ENCODE measurements at places on chromosomes 16 and 17. TPM values are rescaled to one million over a fixed set of nuclear protein-coding genes. Genes with fewer than 3 reads are reported as not detected.
A peak's percentile ranks its signal among the peaks of the same experiment; 100 is the strongest.

GRCh38 chr17:8046929-8047768, 8.3 kb downstream of the ALOX15B start:
- DNase-seq, result no peak

The ZG16 gene
- total RNA-seq, result not detected

- no peak for DNase-seq
Measured at GRCh38 chr17:13044572-13045065, 26.8 kb upstream of the ELAC2 start.

GRCh38 chr16:17313085-17313611, 157.6 kb downstream of the XYLT1 start:
- DNase-seq, result no peak

The EVPLL gene
- not detected for total RNA-seq

DNA sequence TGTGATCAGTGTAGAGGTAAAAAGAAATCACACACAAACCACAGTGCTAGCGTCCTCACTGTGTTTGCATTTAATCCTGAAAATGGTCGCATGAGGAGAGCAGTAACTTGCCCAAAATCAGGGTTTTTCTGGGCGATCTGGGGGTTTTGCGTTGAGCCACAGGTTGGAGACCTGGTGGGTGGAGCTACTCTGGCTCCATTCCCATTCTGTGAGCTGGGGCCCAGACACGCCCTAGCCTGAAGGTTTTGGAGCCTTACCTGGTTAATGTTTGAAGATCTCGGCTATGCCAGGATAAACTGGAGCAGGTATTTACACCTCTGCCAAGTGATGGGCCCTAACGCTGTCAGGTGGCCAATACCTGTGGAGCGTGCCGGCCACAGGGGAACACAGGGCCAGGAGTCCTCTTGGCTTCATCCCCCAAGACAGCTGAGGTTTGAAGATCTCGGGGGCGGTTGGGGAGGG, 48.4 kb downstream of the MPRIP start:
- no peak for DNase-seq

The PKMYT1 gene
- total RNA-seq, result 193 TPM

The TMEM114 gene
- not detected for total RNA-seq

DNA sequence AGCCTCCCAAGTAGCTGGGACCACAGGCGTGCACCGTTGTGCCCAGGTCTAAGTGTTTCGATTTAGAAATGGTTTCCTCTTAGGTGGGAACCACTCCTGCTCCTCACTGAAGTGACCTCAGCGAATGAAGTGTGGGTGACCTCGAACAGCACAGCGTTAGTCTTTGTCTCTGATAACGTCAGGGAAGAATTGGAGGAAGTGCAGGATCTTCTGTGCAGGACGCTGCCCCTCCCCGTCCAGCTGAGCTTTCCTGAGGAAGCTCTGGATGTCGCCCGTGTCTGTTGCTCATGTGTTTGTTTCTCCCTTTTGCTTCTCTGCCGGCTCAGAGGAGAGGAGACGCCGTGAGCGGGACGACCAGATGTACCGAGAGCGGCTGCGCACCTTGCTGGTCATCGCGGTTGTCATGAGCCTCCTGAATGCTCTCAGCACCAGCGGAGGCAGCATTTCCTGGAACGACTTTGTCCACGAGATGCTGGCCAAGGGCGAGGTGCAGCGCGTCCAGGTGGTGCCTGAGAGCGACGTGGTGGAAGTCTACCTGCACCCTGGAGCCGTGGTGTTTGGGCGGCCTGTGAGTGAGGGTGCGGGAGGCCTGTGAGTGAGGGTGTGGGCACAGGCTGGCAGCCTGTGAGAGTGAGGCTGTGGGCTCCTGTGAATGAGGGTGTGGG, 15.6 kb downstream of the SPG7 start:
- no peak for DNase-seq

GRCh38 chr16:10978871-10979446, 34.6 kb downstream of the CLEC16A start:
- no peak for DNase-seq

- DNase-seq, result peak; percentile 40
Measured at GRCh38 chr17:2192367-2193057, 111.1 kb downstream of the SMG6 start.

GRCh38 chr16:58013201-58013956, 12.2 kb downstream of the USB1 start:
- no peak for DNase-seq

GRCh38 chr17:48025904-48026501, 11.6 kb downstream of the COPZ2 start:
- no peak for DNase-seq

- no peak for DNase-seq
Measured at GRCh38 chr16:73031155-73031866, 16.6 kb downstream of the ZFHX3 start.

DNA sequence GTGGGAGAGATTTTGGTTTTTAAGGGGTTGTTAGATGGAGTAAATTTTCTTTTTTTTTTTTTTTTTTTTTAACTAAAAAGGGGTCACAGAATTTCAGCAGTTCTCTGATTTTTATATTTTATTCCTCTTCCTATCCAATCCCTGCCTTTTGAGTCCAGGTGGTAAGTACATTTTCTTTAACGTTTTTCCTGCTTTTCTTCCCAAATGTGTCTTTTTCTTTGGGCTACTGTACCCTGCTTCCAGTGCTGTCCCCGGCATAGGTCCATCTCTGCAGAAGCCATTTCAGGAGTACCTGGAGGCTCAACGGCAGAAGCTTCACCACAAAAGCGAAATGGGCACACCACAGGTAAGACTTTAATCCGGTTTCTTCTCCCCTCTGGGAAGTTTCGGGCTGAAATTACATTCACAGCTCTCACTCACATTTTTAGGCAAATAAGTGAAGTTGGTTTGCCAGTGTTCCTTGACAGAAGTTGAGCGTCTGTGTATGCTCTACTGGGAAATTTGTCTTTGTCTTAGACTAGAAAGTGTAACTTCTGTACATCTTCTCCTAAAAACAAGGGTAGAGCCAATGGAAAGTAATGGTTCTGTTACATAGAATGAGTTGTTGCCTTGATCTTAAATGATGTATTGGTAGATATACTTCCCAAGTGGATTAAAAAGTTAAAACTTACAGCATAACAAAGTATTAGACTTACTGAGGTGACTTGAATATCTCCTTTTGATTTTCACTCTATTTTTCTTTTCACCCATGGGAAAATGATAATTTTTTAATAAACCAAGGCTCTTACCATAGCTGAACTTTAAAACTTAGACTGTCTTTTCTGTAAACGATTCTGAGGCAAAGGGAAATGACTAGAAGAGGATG, 54.5 kb downstream of the TUBD1 start:
- DNase-seq, result no peak
